Stimulated activated CD4-positive, alpha-beta T cell treated with anti-CD3 and anti-CD28 coated beads, Interleukin-15, amount 100 ng/mL, for 1 hour (primary cell): ENCODE measurements at places on chromosomes 12 and 14.

DNA sequence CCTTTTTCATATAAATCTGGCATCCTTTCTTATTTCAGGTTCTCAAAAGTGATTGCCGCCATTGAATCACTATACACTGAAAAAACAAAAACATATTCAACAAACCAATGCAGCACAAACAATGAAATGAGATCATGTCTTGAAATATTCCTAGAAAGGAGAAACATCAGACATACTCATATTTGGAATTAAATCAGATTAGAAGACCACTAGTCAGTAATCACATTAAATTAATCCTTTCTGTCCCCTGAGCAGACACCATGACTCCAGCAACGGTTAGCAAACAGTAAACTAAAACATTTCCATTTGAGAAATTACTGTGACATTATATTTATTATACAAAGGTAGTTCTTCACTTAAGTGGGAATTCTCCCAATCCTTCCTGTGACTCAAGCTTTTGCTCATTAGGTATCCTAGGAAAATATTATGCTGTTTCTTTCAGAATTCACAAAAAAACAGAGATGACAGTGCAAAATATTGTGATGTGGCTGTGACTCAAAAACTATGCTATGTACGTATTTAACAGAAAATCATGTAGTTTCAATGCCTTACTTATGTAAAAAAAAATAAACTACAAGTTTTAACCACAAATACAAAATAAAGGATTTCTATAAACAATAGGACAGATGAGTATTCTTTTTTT, 29.7 kb downstream of the CPNE8 start:
- no peak for DNase-seq

- no peak for DNase-seq
Measured at GRCh38 chr12:128798571-128799341, 25.0 kb downstream of the SLC15A4 start.

DNA sequence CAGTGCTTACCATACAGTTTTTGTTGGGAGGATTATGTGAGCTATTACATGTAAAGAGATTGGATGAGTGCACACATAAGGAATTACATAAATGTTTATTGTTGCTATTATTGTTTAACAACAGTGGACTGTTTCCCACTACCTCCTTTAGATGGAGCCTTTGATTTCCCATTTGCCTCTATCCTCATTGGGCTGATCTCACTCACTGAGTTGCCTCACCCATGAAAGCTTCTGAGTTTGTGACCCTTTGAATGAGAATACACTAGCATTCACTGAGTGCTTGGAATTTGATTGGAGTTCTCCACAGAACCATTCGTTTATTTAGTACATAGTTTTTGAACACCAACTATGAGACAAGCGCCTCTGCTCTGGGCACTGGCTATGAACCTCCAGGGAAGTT, 121.0 kb downstream of the HELB start:
- no peak for DNase-seq

DNA sequence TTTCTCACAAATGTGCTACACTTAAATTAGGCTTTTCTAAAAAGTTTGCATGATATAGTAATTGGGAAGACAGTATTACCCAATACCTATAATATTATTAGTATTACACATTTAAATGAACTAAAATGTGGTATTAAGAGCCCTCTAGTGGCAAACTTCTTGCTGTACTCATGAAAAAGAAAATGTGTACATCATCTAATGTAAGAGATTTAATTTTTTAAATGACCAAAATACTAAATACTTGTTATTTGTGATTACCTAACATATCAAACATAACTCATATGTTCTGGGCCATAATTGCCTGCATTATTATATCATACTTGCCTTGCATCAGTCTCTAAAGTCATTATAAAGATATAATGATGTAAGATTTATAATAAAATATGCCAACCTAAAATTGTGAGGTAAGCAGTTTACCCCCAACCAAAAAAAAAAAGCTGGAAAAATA, 64.2 kb downstream of the DNAI7 start:
- DNase-seq = no peak

DNA sequence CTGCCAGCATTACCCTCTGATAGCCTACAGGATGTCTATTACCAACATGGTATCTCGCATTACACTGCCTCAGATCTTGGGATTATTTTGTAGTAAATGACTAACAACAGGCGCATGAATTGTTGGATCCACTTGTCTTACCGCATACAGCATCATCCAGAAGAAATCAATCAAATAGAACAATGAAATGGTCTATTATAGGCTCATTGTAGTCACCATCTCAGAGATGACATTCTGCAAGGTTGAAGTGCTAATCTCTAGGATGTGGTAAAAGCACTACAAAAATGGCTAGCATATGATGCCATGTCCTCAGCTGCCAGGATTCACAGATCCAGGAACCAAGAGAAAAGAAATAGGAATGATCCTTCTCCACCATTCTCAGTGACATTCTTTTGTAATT, 52.0 kb downstream of the WASHC3 start:
- DNase-seq = no peak

DNA sequence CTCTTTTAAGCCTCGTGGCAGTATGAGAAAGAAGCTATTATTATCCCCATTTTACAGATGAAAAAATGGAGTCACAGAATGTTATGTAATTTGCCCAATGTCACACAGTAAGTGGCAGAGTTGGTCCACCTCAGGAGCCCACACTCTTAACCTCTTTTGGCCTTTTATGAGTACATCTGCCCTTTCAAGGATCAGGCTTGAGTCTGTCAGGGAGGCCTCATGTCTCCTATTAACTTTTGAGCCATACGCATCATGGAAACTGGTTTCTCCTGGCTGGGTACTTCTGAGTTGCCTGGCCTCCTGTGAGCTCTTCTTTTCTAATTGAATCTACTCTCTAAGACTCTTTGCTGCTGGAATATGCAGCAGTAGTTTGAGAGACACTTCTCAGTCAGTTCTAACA, 101.7 kb downstream of the BICD1 start:
- no peak for DNase-seq

DNA sequence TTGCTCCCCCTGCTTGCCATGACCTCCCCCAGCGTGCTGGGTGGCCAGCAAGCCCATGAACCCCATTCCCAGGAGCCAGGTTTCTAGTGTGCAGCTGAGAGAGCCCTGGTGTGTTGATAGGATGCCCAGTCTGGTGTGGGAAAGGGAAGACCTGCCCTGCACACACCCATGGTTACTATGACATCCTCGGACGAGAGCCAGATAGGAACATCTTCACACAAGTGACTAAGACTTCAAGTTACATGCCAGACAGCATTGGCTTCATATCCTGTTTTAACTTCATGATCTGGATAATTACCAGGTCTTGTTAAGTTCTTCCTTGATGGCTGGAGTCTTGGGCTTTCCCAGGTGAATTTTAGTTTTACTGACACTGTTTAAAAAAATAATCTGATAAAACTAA, 196.6 kb upstream of the EGLN3 start:
- no peak for DNase-seq

DNA sequence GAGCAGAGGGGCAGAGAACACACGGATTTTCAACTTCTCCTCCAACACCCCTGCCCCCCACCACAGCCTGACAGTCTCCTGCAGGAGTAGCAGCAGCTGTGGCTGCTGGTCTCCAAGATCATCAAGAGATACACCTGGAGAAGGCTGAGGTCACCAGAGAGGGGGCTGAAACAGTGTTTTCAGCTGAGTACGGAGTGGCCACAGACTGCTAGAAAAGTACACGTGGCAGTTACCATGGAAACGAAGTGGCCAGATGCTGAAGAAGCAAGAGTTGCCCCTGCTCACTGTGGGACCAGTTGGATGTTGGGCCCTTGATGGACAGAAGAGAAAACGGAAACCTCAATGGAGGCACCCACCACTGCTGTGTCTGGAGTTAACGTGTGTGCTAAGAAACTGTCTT, 4.9 kb upstream of the DIABLO start:
- no peak for DNase-seq

DNA sequence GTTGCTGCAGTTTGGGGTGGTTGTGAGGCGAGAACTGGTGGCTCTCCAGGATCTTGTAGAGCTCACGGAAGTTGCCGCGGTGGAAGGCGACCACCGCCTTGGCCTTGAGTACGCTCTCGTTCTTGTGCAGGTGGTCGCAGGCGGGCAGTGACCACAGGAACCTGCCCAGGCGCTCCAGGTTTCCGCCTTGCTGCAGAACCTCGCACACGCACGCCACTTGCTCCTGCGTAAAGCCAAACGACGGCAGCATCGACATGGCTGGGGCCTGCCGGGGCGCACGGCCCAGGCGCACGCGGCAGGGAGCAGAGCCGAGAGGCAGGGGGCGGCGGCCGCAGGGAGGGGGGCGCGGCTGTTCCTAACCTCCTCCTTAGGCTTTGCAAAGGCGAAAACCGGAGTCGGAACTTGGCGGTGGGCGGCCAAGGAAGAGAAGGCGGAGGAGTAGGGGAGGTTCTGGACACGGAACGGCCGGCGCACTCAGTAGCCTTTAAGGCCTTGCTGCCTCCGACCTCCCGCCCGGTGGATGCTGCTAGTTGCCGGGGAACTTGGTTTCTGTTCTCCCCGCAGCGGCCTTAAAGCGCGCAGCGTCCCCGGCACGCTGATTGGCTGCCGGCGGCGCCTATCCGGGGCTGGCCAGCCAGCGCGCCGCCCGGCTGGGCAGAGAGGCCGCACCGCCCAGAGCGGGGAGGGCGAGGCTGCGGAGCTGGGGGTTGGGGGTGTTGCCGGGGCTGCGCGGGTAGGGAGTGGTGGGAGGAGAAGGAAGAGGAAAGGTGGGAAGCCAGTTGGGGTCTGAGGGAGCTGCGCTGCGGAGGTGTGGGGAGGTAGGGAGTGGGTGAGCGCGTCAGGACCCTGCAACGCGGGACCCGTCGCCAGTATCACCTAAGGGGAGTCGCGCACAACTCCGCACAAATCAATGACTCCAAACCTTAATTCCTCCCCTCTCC, at the start of gene SIX1:
TSS of gene SIX1 (minus strand) at position 544 of the 941 bp plus-strand sequence. CDS start at position 256, 288 bp downstream.
- no peak for DNase-seq

DNA sequence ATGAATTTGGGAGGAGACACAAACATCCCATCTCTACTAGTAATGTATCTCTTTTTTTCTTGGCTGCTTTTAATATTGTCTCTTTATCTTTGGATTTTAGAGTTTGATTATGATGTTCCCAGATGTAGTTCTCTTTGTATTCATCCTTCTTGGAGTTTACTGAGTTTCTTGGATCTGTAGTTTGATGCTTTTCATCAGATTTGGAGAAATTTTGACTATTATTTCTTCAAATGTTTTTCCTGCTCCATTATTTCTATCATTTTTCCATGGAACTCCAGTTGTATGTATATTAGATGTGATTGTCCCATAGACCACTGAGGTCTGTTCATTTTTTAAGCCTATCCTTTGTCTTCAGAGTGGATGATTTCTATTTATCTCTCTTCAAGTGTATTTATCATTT, 90.7 kb upstream of the ARHGAP5 start:
- no peak for DNase-seq

GRCh38 chr12:52579468-52580465, 6.1 kb upstream of the KRT74 start:
- no peak for DNase-seq
